ENCODE measurements at places on chromosomes 11 and 22. TPM values are rescaled to one million over a fixed set of nuclear protein-coding genes. Genes with fewer than 3 reads are reported as not detected.

Gene EEF1G
- total RNA-seq: 1,189 TPM

- H3K4me3 ChIP-seq: no peak overlapping the region
- H3K36me3 ChIP-seq: no peaks in the 10 kb centered on the region
- peak overlapping the region; percentile 57 for H3K27ac ChIP-seq
These were observed 12.6 kb upstream of the UPB1 start for GRCh38 chr22:24482575-24482974.

DNA sequence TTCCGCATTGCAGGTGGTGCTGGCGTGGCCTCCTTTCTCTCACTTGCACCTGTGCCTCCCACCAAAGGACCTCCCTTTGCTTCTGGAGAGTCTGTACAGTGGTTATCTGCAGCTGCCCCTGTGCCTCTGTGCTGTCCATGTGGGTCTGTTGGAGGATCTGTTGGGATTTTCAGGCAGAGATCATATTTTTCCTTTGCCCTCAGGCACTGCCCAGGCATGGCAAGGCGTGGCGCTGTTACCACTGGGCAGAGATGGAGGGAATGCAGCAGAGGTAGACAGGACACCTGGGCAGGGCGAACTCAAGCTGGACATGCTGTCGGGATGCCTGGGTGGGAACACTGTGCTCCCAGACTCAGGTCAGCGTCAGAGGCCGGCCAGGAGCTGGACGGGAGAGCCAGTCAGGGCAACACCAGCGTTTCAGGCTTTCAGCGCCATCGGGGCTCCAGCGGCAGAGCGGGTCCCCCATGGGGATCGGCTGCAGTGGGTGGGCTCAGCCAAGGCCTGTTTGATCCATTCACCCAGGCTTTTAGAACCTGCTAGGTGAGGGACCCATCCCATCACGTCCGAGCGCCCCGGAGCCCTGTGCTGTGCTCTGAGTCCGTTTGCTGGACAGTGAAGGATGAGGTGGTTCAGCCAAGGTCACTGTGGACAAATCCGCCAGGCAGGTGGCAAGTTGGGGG, 718.9 kb downstream of the BRD1 start:
- DNase-seq: no peak
- H3K4me1 ChIP-seq: no peaks in the 10 kb centered on the region
- peaks cover 5% of the 10 kb centered on the region for H3K36me3 ChIP-seq
- H3K4me3 ChIP-seq: no peak overlapping the region
- H3K27me3 ChIP-seq: no peaks in the 10 kb centered on the region
- no peak overlapping the region for H3K27ac ChIP-seq

DNA sequence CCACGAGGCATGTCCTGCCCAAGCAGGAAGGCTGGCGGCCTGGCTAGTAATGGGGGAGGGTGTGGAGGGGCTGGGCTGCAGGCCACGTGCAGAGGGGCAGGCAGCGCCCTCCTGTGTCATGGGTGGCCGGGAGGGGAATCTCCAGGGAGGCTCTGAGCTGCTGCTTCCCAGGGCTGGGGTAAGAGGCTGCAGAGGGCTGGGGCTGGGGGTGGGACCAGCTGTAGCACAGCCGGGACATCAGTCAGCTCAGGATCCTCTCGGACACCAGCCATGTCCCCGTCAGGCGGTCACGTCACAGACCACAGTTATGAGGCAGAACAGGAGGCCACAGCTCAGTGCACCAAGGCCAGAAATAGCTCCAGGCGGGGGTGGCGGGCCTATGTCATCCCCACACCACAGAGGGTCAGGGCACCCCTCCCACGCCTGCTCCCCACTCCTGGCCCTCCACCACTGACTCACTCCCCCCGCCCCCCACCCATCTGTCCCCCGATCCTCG, 21.1 kb downstream of the RTN4R start:
- H3K36me3 ChIP-seq: no peaks in the 10 kb centered on the region
- no peaks in the 10 kb centered on the region for H3K4me1 ChIP-seq
- no peaks in the 10 kb centered on the region for H3K27me3 ChIP-seq
- no peak overlapping the region for H3K27ac ChIP-seq
- H3K4me3 ChIP-seq: no peak overlapping the region

DNA sequence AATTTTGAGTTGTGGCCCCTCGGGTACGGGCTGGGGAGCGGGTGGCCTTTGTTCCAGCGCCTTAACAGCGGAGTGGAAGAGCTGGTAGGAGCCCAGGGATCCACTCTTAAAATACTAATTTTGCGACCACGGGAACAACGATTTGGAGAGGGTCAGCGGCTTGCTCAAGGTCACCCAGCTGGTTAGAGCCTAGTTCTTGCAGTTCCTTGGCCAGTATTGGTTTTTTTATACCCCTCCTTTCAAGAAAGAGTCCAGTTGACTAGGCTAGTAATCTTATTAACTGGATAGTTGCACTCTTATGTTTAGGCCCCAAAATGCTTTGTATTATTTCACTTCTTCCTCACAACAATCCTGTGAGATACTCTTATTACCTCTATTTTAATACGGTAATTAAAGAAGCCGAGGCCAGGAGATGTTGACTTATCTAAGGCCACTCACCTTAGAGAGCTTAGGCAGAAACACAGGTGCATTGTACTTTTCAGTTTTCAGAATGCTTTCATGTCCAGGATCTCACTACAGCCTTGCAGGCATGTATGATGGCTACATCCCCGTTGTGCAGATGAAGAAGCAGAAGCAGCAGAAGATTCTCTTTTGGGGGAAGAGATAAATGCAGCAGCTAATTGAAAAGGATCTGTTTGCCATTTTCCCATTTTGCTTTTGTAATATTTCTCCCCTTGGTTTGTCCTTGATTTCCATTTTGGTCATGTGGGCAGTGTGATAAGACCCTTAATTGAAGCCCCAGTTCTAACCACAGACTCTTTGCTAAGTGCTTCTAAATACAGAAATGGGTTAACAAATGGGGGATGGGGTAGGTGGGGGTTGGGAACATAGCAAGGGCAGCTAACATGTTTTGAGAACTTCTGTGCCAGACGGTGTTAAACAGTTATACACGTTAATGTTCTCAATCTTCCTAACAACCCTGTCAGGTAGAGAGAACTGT, 1.4 kb downstream of the SREBF2 start:
- peak overlapping the region; percentile 93 for H3K27ac ChIP-seq
- peaks cover 60% of the 10 kb centered on the region for H3K36me3 ChIP-seq
- H3K27me3 ChIP-seq: no peaks in the 10 kb centered on the region
- H3K4me3 ChIP-seq: peak overlapping the region; percentile 87

Measured in Calu3 (cell line).